ENCODE measurements at places on chromosomes 4 and X.

DNA sequence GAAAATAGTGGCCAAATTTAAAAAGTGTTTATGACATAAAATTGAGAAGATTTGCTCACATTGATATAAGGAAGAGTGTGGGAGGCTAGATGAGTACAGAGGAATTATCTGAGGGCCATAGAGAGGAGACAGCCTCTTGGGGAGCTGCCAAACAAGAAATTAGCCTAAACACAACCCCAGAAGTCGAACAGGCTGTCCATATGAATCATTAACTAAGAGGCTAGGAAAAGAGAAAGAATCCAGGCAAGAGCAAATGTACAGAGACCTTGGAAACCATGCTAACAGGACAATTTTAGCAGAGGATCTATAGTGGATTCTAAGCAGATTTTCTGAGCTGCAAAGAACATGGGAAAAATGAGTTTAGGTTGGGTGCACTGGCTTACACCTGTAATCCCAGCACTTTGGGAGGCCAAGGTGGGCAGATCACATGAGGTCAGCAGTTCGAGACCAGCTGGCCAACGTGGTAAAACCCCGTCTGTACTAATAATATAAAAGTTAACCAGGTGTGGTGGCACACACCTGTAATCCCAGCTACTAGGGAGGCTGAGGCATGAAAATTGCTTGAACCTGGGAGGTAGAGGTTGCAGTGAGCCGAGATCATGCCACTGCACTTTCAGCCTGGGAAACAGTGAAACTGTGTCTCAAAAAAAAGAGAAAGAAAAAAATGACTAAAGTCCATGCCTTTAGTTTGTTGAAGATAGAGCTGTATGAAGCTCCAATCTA is 76.1 kb downstream of the NWD2 start:
- no peak for DNase-seq

- DNase-seq, result no peak
These were observed at the start of gene FATE1 for GRCh38 chrX:151715752-151716151. TSS of gene FATE1 (plus strand) at chrX:151716035. CDS start at chrX:151716120, 85 bp downstream.

DNA sequence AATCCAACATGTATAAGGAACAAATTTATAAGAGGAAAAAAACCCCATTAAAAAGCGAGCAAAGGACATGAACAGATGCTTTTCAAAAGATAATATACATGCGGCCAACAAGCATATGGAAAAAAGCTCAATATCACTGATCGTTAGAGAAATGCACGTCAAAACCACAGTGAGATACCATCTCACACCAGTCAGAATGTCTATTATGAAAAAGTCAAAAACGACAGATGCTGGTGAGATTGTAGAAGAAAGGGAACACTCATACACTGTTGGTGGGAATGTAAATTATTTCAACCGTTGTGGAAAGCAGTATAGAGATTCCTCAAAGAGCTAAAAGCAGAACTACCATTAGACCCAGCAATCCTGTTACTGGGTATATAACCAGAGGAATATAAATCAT is 465.4 kb downstream of the TMA16 start:
- no peak for DNase-seq

- DNase-seq, result no peak
These were observed 156.7 kb downstream of the MAPK10 start for GRCh38 chr4:86203176-86203575.

DNA sequence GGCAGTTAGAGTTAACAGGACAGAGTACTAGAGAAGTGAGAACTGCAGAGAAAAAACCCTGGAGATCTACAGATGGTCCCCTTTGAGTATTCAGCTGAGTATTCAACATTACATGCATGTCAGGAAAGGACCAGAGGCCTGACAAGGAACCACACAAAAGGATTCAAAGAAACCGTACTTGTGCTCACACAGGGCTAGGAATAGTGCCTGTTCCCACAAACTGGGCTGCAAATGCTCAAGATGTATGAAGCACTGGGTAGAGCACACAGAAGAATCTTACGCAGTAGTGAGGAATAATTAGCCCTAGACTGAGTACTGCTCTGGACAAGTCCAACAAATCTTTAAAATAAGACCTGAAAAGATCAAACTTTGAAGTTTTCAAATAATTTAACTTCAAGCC is 17.6 kb downstream of the PTPN13 start:
- DNase-seq, result no peak

- no peak for DNase-seq
These were observed 49.5 kb downstream of the UNC5C start for GRCh38 chr4:95499291-95499696.

GRCh38 chr4:10809905-10810304 is 125.3 kb upstream of the CLNK start:
- no peak for DNase-seq

GRCh38 chr4:21656832-21657231 is 291.7 kb downstream of the KCNIP4 start:
- DNase-seq, result no peak

GRCh38 chrX:25015486-25016360 is at the start of gene ARX:
TSS of gene ARX (minus strand) at chrX:25015965. CDS start at chrX:25015737, 228 bp downstream.
- no peak for DNase-seq

DNA sequence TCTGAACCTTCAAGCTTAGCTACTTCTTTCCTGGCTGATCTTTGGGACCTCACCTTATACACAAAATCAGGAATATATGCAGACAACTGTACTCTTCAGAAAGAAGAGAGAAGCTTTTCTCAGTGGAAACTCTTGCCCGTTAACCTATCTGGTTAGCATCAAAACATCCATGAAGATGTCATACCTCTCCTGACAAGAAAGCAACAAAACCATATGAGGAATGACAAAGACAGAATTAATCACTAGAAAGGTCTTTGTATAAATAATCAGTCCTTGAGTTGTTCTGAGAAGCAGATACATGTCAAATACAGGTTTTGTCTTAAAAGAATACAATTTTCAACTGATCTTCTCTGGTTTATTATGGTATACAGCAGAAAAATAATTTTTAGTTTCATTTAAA is 130.8 kb downstream of the FAT4 start:
- no peak for DNase-seq

DNA sequence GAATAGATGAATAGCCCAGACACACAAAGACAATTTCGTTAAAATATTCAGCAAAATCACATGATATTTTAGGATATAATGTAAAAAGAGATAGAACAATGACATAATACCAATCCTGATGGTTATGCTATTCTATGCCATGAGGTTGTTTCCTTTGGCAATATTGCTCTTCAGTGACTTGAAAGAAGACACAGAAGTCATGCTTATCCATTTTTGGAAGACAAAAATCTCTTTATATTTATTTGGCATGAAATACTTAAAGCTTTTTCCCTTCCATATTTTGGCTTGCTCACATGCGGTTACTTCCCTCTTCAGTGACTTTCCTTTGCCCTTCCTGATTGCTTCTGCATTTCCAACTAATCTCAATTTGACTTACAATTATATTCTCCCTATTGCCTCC is 314.8 kb downstream of the IQCM start:
- DNase-seq, result no peak

- no peak for DNase-seq
These were observed 57.6 kb upstream of the UBQLN2 start for GRCh38 chrX:56505866-56506265.

- DNase-seq, result no peak
These were observed 99.3 kb upstream of the PCDH18 start for GRCh38 chr4:137631605-137632004.

DNA sequence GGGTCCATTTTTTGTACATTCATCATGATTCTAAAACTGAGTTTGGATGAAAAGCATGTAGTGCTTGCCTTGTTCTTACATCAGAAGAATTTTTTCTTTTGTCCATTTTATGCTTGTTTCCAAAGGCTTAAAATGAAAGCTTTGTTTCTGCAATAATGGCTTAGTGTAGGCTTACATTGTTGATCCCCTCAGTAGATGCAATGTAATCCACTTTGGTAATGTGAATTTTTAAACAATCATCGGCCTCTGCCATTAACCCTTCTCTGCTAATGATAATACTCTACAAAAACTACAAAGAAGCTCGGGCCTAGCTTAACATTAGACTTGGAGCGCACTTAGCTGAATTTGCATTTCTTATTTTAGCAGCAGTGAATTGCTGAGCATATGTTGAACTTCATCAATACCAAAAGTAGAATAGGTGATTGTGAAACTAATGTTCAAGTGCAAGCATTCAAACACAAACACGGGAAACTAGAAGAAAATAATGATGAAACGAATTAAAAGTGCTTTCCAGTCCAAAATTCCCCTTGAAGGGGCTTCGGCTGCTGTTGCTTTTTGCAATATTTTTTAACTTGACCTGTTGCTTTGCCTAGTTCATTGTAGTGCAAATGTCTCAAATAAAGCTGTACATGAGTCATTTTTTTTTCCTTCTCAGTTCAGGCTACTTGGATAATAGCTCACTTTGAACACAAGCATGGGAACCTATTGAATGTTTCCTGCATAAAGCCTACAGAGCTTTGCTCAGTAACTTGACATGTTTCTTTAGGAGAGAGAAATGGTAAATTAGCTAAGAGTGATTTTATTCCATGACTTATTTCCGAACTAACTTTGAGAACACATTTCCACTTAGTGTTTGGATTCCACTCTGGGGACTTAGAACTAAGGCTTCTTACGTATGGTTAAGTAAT is 66.5 kb downstream of the SLIT2 start:
- no peak for DNase-seq

GRCh38 chrX:150768132-150768485 is 74.9 kb downstream of the MTMR1 start:
- DNase-seq, result no peak

Measured in NCI-H1694 treated with DMSO at 0.1 percent for 48 hours (cell line).